ENCODE measurements at places on chromosomes 7 and 10.

- DNase-seq = no peak
Measured at GRCh38 chr7:127758105-127758504, 106.1 kb downstream of the SND1 start.

DNA sequence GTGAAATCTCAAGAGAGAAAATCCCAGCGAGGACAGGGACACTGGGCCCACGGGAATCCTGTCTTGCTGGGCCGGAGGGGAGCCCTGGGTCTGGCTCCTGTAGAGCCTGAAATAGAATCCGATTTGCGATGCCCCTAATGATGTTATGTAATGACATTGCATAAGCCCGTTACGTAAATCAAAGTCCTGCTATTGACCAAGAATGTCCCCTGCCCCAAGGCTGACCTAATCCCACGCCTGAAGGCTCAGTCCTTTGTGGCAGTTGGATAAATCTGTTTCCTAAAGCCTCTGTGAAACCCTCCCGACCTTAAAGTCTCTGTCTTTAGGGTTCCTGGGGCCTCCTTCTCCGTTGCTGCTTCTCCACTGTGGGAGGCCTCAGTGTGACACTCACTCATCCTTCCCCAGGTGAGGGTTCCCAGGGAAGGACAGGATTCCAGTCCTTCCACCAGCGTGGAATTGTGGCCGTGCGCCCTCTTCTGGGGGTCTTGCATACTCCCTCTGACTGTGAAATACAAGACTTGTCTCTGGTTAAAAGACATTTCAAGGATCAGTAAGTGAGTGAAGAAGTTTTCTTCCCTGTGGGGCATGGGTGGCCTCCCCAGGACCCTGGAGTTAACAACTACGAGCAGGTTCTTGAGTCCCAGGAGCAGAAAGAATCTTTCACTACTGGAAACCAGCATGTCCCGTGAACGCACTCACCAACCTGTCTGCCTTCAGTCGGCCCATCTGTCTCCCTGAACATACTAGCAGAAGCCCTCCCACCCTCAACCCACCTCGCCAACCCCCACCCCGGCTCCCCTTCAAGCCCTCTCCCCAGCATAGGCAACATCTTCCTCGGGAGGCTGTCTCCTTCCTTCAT is 19.8 kb downstream of the ZNF467 start:
- no peak for DNase-seq

GRCh38 chr10:59079386-59080226 is 96.8 kb upstream of the PHYHIPL start:
- DNase-seq = no peak

GRCh38 chr7:73698410-73698809 is 15.0 kb downstream of the BUD23 start:
- no peak for DNase-seq

DNA sequence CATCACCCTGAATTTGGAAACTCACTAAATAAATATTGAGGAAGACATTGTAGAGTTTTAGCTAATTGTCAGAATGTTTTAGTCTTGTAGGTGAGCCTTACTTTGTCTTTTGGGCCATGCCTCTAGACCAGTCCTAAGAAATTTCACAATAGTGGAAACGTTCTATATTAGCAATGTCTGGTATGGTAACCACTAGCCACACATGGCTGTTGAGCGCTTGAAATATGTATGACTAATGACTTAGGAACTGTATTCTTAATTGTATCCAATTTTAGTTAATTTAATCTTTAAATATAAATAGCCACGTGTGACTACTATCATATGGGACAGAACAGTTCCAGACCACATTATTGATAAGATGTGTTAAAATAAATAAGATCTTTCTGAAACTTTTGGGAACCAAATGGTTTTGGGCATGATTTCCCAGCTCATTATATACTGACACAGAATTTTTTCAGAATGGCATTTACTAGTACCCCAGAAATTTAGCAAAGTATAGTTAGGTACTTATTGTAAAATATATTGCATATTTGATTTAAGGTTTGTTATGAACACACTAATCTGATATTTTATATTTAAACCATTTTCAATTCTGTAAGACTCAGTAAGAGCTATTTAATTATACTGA is 95.0 kb downstream of the VPS50 start:
- DNase-seq = no peak

DNA sequence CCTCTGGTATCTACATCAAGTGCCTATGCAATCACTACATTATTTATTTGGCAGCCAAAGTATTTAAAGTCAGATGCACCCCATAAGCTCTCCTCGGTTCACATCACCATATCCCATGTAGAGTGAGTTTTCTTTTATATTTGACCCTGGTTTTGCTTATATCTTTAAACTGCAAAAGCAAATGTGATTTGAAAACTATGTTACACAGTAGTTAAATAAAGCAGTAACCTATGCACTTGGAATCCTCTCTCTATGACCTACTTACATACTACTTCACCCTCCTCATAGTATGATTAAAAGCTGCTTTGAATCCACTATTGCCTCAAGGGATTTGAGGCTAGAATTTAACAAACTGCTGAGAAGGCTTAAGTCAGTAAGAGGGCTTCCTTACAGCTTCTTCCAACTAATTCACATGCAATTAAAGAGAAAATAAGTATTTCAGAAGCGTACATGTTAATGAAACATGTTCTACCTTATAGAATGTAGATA is 2.2 kb upstream of the CELF2 start:
- no peak for DNase-seq

DNA sequence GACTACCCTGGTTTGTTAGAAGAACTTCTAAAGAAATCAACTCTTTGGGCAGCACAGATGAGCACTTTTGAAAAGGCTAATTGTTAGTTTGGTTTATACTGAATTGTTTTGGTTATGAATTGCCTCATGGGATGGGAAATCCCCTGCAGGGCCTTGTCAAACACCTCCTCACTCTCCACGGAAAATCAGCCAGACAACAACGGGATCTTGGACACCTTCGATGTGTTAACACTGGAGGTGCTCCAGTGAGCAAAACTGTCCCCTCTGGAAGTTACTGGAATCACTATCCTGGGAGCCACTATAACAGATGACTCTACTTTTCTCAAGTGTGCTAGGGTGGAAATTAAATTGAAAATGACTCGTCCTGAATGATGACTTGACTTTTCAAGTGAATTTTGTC is 38.7 kb downstream of the CDK6 start:
- no peak for DNase-seq

DNA sequence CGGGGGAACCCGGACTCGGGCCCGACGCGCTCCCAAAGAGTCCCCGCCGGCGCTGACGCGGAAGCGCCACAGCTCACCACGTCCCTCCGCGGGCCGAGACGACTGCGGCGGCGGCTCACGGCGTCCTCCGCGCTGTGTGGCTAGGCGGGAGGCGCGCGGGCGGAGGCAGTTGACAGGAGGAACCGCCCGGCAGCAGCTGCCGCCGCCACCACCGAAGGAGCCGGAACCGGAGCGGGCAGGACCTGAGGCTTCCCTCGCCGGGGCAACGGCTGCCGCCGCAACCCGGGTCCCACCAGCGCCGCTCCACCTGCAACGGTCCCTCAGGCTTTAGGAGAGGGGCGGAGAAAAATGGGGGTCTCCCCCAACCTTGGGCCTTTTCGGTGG is 334 bp downstream of the ZNF800 start:
- peak; percentile 60 for DNase-seq

- DNase-seq = no peak
Measured at GRCh38 chr7:50591480-50592438, 26.6 kb upstream of the DDC start.

- no peak for DNase-seq
Measured at GRCh38 chr10:124802313-124802675, 675 bp downstream of the ABRAXAS2 start.

GRCh38 chr7:134422008-134422407 is 36.9 kb downstream of the AKR1B1 start:
- DNase-seq = no peak

DNA sequence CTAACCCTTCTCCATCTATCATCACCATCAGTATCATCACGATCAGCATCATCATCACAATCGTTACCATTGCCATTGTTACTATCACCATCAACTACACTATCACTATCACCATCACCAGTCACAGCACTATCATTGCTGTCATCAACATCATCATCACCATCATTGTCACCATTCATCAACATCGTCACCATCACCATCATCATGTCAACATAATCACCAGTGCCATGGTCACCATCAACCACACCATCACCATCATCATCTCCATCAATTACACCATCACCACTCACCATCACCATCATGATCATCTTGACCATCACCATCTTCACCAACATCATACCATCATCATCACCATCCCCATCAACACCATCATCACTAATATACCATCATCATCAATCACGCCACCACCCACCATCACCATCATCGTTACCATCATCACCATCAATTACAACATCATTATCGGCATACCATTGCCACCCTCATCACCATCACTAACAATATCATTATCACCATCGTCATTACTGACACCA is 66.5 kb downstream of the TNS3 start:
- DNase-seq = no peak

- no peak for DNase-seq
Measured at GRCh38 chr10:84214612-84215235, 10.6 kb downstream of the LRIT2 start.

DNA sequence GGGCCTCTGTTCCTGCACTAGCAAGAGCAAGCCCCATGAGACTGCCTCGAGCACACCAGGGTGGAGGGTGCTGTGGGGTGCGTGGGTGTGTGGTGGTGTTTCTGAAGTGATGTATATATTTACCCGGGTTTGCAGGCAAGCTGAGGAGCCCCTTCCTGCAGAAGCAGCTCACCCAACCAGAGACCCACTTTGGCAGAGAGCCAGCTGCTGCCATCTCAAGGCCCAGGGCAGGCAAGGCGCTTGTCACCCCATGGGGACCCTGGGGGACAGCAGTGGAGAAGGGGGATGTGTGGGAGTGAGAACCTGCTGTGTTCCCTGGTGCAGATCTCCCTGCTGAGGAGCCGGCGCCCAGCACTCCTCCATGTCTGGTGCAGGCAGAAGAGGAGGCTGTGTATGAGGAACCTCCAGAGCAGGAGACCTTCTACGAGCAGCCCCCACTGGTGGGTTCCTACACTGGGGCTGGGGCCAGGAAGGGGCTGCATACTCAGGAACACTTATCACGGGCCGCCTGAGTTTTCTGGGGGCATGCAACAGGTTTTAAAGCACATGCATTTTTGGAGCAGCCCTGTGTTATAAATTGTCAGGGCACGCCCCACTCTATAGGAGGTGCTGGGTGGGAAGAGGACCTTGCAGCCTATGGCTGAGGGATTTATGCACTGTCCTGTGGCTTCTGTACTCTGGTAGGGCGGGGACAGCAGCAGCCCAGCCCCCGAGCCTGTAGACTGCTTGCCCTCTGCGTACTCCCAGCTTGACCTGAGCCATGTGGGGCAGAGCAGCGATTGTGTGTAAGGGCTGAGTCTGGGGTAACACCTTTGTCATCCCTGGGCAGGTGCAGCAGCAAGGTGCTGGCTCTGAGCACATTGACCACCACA is 5.9 kb downstream of the PGAM2 start:
- no peak for DNase-seq

DNA sequence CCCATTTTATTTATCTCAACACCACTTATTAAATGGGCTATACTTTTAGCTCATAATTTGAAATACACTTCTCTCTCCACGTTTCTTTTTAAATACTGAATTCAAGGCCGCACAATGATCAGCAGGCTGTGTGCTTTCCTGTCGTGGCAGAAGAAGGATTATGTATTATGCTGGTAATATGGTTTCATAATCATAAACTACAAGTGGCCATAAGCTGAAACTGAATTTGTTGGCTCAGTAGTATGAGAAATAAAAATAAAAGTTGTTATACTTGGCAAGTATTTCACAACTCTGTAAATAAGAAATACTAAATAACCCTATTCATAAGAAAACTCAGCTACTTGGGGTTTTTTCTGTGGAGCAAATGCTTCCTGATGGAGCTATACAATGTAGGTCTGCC is 313.6 kb downstream of the DOCK4 start:
- DNase-seq = no peak

GRCh38 chr7:16492513-16493062 is 27.1 kb upstream of the SOSTDC1 start:
- DNase-seq = no peak

GRCh38 chr10:88409236-88409635 is 173.9 kb downstream of the RNLS start:
- DNase-seq = no peak

DNA sequence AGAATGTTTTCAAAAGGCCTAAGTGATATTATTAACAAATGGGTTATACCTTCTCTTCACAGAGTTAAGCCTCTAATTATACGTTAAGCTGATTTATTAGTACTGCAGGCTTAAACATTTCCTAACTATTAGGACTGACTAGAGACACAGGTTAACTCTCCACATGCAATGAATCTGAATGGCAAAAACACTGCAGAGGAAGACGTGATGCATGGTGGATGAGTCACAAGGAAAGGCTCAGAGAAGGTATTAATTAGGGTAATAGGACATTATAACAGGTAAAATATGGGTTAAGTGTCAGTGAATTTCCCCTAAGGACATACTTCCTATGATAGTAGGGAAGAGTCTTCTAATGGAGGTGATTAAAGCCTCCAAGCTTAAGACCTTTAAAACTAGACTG is 24.7 kb upstream of the SEM1 start:
- no peak for DNase-seq

GRCh38 chr10:95864906-95865813 is 42.6 kb upstream of the CC2D2B start:
- DNase-seq = no peak

DNA sequence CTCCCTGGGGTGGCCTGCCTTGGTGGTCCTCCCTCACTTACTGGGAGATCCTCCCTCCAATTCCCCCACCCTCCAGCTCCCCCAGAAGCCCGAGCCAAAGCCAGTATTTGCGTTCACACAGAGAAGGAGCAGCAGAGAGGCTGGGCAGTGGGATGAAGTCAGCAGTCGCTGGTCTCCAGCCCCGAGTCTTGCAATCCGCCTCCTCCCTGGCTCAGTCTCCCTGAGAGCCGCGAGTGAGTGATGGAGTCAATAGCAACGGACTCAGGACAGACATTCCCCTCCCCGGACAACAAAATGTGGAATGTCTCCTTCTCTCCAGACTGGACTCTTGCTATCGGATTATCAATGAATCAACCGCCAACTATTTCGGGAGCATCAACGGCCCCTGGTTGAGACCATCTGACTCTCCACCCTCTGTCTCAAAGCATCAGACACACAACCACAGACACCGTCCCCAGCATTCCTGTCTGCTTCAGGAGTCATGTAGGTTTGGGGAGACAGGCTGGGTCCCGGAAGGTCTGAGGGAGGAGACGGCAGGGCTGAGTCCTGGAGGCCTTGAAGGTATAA is 178.4 kb downstream of the SH3PXD2A start:
- no peak for DNase-seq

Measured in stimulated activated CD4-positive, alpha-beta T cell treated with anti-CD3 and anti-CD28 coated beads, Interleukin-1b, Interleukin-23, amount 100 ng/mL, for 4 hours (primary cell).